GM20000 (cell line): ENCODE measurements at places on chromosomes 5 and 9.
A peak's percentile ranks its signal among the peaks of the same experiment; 100 is the strongest.

GRCh38 chr5:1488882-1489680, 34.7 kb downstream of the LPCAT1 start:
- DNase-seq: peak; percentile 81

- no peak for DNase-seq
Observed at GRCh38 chr9:111195766-111196165, 134.3 kb downstream of the OR2K2 start.

GRCh38 chr5:31133488-31133887, 60.0 kb upstream of the CDH6 start:
- no peak for DNase-seq

DNA sequence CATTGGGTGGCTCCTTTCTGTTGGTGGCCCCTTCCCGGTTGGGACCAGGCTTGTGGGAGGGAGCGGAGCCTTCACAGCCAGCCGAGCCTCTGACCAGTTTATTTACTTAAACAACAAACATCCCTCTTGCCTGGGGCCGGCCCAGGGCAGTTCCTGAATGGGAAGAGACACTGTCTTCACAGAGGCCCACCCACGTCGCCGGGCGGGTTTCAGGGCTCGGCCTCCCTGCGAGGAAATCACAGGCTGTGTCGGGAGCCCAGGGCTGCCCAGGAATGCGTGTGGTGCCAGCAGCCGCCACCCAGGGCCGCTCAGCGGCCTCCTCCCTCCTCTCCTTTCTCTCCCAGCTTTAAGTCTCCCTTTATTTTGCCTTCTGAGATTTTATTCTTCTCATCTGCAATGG, 132.5 kb downstream of the HSD17B3 start:
- no peak for DNase-seq

- DNase-seq: no peak
Observed at GRCh38 chr5:169280286-169280685, 20.7 kb downstream of the SLIT3 start.

DNA sequence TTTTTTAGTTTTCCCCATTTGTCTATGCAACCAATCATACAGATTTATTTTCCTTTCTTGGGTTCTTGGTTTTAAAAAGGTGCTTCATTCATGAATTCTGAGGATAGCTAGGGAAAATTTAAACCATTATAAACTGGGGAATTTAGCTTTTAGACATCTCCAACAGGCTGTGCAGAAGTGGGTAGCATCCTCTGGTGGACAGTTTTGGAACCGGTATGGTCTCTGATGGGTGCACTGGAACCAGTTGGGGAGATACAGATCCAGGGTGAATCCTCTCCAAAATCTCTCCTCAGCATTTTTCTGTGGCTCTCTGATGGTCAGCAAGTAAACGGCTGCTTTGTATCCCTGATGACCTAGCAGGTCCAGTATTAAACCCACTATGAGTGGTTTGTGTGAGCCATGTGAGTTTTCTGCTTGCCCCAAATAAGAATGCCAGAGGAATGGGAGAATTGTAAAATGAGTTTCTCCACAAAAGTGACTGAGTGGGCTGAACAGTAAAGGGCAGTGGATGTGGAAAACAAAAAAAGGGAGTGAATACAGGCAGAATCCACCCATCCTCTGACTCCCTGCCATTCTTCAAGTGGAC, 9.1 kb upstream of the DNAJC25 start:
- DNase-seq: peak; percentile 68

DNA sequence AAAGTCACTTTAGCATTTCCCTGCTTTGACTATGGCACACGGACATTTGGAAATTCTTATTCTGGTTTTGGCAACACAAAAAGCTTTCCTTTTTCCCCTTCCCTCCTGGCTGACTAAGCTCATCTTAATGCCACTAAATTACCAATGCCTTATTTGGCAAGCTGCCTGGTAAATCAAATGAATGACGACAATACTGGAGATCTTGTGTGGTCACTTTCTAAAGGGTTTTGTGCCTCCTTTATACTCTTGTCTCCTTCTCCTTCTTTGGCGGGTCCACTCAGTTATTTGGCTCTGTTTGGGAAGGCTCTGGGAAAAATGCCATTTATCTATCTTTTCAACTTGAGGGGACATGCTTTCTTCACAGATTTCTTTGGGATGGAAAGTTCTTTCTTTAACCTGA, 34.9 kb downstream of the SH3GL2 start:
- DNase-seq: no peak

- no peak for DNase-seq
Observed at GRCh38 chr5:54680998-54681397, 163.4 kb downstream of the SNX18 start.

GRCh38 chr9:116855881-116856662, 169.0 kb downstream of the TRIM32 start:
- DNase-seq: no peak

GRCh38 chr5:57687596-57687995, 205.0 kb upstream of the ACTBL2 start:
- no peak for DNase-seq

DNA sequence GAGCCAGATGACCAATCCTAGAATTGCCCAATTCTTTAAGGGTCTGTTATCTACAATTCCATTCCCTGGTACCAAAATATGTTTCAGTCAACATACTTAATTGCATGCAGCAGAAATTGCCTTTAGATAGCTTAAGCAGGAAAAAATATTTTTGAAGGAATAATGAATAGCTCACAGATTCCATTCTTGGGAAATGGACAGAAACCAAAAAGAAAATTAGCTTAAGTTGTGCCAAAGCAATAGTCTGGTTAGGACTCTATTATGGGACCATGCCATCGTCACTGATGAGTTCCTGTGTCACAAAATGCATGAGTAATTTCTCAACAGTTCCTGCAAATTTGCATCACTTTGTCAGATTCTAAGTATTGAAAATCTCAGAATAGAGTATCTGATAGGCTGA, 12.3 kb downstream of the ACTBL2 start:
- no peak for DNase-seq

DNA sequence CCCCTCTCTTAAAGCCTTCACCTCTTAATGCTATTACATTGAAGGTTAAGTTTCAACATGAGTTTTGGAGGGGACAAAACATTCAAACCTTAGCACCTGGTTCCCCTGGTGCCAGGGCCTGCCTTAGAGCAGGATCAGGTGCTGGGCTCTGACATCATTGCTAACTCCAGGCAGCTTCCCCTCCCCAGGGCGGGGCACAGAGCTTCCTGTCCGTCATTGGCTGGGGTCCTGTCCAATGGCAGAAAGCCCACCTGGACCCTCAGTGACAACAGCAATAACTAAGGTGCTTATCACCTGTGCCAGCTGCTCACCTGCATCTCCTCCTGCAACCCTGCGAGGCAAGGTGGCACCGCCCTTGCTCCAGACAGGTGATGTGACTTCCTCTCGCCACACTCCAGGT, 177.4 kb downstream of the NSG2 start:
- no peak for DNase-seq

- no peak for DNase-seq
Observed at GRCh38 chr5:50574121-50574520, 92.3 kb upstream of the PARP8 start.

DNA sequence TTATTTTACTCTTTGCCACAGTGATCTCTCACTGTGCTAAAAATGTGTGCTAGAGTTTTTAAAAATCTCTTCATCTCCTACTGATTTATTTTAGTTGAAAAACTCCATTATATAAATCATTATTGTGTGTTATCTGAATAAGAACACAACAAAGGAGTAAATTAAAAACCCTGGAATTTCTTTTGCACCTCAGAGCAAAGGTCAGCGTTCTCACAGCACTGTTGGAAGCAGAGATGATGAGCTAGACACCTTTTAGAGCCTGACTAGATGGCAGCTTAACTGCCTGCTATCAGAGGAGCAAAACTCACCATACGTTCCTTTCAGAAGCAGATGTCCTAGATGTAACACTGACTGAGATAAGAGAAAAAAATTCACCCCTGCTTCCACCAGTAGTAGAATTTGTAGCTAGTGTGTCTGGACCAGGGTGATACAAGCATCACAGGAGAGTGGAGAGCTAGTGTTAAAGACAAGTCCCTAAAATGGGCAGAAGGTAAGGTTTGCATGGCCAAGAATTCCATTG, 147.1 kb downstream of the ENTREP1 start:
- no peak for DNase-seq

GRCh38 chr9:16352791-16353401, 517.6 kb downstream of the BNC2 start:
- DNase-seq: no peak

- DNase-seq: no peak
Observed at GRCh38 chr5:131979816-131980215, 31.6 kb downstream of the ACSL6 start.

DNA sequence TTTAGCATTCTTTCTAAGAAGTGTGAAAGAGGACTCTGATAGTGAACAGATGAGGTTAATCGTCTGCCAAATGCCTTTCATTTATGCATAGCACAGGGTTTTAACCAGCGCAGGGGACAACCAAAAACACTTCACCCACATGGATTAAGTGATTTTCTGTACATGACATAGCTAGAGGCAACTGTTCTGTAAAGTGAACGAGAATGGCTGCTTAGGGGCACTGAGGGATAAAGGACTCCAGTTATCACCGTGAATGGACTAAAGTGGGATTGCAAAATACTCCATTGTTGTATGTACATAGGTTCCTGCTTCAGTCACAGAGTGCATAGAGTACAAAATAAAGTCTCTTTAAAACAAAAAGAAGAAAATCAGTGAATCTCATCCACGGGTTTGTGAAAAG, 456.8 kb downstream of the DMAC1 start:
- no peak for DNase-seq

DNA sequence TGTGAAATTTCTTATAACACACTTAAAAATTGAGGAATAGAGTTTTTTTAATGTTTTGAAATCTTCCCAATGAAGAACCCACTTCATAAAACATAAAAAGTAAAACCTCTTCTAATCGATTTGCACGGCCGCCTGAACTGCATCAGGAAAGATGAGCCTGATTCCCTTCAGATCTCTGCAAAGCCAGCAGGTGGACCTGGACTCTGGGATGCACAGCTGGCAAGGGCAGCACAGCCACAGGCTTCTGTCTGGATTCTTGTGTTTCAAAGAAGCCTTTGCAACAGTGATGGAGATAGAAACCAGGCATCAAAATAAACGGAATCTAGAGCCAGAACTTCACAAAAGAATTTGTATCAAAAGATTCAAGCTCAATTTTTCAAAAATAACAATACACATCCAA, 36.0 kb upstream of the SPATA31C2 start:
- DNase-seq: no peak

- no peak for DNase-seq
Observed at GRCh38 chr9:87233899-87234455, 263.7 kb upstream of the DAPK1 start.

- no peak for DNase-seq
Observed at GRCh38 chr5:177369645-177370440, 12.1 kb downstream of the RGS14 start.

- peak; percentile 16 for DNase-seq
Observed at GRCh38 chr5:64811050-64811640, 42.4 kb downstream of the CWC27 start.

DNA sequence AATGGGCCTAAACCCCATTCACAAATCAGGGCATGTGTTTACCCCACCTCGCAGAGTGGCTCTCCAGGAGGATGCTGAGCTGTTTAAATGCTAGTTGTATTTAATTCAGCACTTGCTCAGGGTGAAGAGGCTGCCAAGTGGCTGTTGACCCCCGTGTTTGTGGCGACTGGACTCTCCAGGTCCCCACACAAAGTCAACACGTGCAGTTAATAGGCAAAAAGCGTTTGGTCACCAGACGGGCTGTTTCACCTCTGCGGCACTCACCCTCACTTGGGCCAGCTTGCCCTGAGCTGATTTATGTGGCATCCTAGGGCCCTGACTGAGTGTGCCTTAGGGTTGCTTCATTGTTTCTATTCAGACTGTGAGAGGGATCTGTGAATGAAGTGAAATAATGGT, 152.3 kb downstream of the GAS1 start:
- no peak for DNase-seq

DNA sequence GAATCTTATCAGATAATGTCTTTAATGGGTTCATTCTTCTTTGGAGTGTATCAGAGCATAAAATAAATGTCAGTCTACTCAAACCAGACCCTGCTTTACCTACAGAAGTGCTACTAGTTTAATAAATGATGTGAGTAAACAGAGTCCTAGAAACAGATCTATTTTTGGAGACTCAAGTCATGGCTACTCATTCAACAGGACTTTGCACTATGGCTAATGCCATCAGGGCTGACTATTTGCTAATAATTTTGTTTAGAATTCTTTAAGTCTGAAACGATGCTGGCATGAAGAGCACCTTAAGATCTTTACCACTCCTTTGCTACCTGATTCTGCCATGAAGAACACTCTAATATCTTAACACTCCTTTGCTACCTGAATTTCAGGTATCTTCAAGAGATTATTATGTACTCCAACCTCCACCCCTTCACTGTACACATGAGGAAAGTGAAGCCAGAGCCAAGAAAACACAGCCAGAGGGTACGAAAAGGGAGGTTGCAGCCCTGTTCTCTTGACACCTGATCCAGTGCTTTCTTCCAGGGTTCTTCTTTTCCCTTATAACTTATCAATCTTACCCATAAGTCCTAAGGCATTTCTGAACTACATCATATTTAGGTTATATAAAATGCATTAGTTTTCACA, 62.4 kb downstream of the ZNF608 start:
- no peak for DNase-seq

- no peak for DNase-seq
Observed at GRCh38 chr9:15469406-15469805, 41.4 kb downstream of the PSIP1 start.

DNA sequence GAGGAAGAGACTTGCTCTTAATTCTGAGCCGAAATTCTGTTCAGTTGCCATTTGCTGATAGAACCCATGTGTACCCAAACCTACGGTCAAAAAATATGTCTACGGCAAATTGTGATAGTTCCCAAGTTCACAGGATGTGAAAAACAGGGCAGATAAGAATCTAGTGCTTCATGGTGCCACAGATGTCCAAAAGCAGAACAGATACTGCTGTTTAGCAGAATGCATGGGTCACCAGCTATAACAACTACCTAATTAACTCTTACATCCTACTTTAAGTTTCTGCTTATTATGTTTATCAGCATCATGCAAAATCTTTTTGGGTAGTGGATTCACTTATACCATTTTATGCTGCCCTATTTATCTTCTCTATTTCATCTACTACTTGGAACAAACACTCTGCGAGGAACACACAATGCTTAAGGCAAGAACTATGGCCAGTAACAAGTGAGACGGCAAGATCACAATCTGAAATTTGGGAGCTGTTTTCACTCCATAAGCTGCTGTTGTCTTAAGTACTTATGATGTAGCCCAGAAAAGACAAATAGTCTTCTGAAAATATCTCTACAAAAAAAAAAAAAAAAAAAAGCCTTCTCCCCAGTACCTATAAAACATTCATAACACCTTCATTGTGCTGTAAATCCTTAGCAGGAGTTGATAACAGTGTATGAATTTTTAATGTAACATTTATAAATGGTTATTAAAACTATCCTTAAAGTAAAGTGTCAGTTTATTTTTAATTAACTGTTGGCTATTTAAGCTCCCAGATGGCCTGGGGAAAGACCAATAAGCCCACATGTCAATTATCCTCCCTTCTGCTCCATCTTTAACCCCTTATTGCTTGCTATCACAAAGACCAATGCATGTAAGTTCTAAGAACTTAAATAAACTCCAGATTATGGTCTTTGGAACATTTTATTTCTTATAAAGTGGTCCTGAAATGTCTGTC, 232.3 kb downstream of the TLR4 start:
- peak; percentile 14 for DNase-seq

- no peak for DNase-seq
Observed at GRCh38 chr5:11452852-11453251, 451.4 kb downstream of the CTNND2 start.

GRCh38 chr9:114090798-114091197, 8.3 kb downstream of the KIF12 start:
- DNase-seq: no peak

GRCh38 chr5:115392611-115393010, 96.2 kb upstream of the CCDC112 start:
- no peak for DNase-seq

GRCh38 chr5:1888541-1889251, 6.0 kb upstream of the IRX4 start:
- no peak for DNase-seq
